Hematopoietic multipotent progenitor cell treated with erythropoietin and hydrocortisone succinate and interleukin-3 and kit ligand, for 8 days (in vitro differentiated cells): ENCODE measurements at places on chromosomes 2 and 18.

GRCh38 chr18:7322817-7323485 is 92.1 kb downstream of the LRRC30 start:
- no peak for DNase-seq

DNA sequence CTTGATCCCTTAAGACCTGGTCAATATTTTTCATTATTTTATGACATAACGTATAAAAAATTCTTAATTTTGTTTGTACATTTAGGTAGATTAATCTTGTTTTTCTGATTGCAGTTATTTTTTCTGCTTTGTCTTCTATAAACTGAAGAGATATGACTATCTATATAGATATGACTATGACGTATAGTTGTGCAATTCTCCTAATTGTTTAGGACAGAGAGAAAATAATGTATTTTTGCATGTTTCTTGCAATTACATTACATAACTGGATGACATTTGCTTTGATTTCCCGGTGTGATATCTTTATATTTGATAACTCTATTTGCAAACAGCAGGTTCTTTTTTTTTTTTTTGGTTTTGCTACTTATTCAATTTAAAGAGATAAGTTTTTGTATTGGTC is 310.2 kb upstream of the REG3G start:
- no peak for DNase-seq

DNA sequence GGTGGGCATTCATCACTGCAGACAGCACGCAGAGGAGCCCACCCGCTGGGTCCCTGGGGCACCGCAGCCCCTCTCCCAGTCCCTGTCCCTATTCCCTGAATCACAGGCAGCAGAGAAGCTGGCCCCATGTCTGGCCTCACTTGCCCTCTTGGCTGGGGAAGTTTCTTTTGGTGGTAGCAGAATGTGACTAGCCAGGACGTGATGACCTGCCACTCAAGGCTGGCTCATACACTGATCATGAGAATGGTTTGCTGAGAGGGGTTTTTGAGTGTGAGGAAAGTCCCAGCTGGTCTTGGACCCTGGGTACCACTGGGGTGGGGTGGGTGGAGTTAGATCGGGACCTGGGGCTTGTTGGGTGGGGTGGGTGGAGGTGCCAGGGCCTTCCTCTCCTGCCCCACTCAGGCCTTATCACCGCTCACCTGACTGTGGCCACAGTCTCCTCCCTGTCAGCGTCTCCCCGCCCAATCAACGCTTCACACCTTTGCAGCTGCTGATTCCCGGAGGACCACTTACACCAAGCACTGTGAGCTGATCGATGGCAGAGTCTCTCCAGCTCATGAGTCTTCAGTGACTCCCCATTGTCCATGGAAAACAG is 28.9 kb upstream of the FOSL2 start:
- peak; percentile 20 for DNase-seq

DNA sequence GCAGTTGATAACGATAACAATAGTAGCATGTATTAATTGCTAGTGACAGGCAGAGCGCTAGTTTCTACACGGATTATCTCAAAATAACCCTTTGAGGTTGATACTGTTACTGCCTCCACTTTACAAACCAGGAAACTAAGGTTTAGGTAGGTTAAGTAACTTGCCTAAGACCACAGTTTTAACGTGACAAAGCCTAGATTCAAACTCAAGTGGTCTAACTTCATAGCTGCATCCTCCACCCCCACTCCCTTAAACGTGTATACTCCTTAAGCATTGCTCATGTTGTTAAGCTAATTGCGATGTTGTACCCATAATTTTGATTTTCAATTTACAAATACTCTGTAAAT is 1.2 kb downstream of the ME2 start:
- peak; percentile 53 for DNase-seq

DNA sequence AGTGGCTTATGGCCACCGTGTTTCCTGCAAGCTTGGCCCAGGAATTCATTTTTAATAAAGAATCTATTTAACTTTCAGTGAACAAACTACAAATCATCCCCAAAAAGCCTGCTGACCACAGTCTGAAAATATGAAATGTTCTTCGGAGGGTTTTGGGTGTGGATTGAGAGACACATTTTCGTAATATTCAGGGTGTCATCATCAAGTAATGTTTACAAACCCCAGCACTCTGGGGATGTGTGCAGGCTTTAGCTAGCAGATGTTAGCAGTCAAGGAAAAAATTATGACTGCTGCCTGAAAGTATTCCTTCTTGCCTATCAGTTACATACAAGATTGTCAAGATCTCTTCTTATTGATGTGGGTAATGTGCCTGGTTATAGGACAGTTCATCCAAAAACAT is 143.9 kb upstream of the FN1 start:
- no peak for DNase-seq

DNA sequence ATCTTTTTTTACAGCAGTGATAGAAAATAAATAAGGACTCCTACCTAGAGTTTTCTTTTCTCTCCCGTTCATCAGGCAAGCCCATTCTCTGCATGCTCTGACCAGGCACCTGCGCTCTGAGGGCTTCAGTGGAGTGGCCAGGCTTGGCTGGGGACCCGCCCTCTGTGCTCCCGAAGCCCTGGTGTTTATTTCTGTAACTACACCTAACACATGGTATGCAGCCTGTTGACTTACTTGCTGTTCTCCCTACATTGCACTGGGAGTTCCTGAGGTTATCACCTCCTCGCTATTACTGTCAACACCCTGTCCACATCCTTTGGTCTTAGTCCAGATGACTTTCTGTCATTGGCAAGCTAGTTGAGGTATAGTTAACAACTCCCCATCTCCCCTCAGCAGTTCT is 317.7 kb downstream of the LPIN1 start:
- no peak for DNase-seq

DNA sequence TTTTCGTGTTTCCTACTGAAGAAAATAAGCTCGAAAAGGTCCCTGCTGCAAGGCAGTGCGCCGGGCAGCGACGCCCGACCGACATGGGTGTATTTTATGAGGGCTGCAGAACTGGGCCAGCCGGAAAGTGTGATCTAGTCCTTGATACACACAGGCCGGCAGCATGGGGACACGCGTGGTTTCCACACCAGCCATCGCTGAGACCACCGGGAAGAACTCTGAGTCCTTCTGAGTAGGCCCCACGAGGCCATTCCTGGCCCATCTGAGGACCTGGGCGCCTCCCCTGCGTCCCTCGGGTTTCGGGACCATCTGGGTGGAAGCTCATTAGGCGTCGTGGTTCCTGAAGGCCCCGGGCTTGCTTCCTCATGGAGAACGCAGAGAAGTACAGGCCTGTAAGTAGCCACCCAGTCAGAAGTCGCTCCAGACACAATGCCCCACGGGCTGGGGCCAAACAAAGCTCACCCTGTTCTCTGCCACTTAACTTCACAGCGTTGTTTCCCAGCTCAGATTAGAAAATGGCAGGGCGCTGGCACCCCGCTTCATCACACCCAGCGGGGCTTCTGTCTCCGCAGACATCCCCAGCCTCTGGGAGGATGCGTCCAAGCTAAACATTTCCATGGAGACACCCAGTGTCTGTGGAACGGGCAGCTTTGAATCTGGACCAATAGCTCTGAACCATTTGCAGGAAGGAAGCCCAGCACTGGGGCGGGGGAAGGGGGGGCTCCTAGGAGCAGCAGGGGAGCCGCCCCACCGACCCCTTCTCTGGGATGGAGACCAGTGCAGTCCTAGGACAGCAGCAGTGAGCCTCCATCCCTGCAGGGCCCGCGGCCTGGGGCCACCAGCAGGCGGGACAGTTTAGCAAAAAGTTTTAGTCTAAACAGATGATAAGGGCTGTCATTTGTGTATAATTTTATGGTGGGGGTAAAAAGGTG is 2.4 kb downstream of the NFATC1 start:
- DNase-seq = no peak

DNA sequence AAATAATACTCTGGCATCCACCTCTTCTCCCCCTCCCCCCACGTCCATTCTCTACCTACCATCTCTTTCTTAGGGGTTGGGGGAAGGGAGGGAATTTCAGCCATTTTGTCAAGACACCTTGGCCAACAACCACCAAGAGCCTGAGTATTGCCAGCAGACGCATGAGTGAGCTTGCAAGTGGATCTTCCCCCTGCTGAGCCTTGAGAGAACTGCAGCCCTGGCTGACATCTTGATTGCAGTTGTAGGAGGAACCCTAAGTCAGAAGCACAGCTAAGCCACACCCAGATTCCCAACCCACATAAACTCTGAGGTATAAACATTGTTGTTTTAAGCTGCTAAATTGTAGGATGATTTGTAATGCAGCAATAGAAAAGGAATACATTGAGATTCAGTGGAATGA is 165.6 kb downstream of the TMEFF2 start:
- DNase-seq = peak; percentile 67

GRCh38 chr2:217568289-217568971 is 434.4 kb downstream of the TNS1 start:
- no peak for DNase-seq

- DNase-seq = peak; percentile 26
These were observed at the start of gene PARD3B for GRCh38 chr2:204544961-204545860. Gene PARD3B, plus strand, starts transcription at chr2:204545475. Its CDS starts 525 bp downstream, at chr2:204546000.

DNA sequence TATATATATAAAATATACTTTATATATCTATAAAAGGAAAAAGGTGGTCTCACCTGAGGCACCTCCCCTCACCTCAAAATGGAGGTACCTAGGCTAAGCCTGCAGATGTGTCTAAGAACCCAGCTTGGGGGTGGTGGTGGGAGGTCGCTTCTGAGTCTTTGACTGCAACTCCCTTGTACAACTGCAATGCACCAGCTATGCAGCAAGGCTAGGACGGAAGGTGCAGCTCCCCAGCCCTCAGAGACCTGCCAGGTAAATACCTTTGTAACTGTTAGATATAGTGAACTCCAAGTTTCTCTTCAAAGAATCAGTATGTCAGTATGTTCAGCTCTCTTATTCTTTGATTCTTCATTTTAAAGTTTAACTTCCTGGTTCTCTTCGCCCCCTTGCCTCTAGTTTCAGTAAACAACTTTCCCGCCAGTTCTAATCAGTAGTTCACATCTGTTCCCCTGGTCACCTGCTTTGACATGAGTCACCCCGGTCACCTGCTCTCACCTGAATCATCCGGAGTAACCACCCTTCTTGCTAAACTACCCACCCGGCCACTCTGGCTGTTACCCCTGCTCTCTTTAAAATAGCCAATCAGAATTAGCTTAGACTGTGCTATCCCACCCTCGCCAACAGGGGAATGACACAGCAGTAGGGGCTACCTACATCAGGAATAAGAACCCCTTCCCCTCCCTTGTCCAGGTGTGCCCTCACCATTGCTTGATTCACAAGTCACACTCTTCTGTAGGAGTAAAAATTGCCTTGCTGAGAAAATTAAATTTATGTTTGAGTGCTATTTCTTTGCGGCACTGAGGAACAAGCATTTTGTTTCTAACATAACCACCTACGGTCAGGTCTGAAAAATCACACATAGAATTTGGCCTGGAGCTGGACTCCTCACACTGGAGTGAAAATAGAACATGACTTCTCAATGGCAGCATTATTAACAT is 24.7 kb upstream of the IMPA2 start:
- no peak for DNase-seq

- DNase-seq = no peak
These were observed 131.5 kb downstream of the MBP start for GRCh38 chr18:77001041-77001440.

DNA sequence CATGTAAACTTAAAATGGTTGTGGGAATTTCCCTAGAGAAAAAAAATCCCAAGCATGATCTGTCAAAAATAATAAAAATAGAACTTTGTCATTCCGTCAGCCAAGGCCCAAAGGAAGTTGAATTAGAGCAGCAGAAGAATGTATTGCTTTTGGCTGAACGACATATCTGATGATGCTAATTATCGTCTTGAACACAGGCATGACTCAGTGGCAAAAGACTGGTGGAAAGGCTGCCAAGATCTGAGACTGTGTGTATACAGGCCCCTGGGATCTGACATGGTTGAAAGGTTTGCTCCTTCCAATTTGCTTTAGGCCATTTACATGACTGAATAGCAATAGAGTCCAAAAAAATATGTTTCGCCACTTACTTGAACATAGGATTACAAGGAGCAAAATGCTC is 1057.1 kb upstream of the CRIM1 start:
- DNase-seq = no peak

DNA sequence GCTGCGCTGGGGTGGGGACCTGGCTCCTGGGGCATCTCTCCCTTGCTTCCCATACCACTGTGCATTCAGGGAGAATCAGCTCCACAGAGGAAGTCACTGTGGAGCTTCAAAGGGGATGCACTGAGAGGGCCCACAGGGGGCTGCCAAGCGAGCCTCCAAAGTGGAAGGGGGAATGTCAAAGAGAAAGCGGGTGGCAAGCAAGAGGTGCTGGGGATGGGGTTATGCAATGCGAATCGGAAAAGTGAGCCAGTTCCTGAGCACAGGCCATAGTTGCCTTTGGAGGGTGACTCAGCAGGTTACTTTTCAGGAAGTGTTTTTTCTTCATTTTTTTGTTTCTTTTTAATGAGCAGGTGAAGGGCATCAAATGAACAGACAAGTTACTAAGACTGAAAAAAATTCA is 17.6 kb downstream of the PMAIP1 start:
- DNase-seq = peak; percentile 41

- DNase-seq = peak; percentile 45
These were observed 76.9 kb upstream of the GCFC2 start for GRCh38 chr2:75787532-75788132.

GRCh38 chr2:160783474-160783873 is 289.9 kb upstream of the RBMS1 start:
- DNase-seq = no peak

GRCh38 chr2:74841641-74842040 is 7.7 kb downstream of the HK2 start:
- no peak for DNase-seq

- no peak for DNase-seq
These were observed 143.3 kb upstream of the ID2 start for GRCh38 chr2:8538531-8538930.

DNA sequence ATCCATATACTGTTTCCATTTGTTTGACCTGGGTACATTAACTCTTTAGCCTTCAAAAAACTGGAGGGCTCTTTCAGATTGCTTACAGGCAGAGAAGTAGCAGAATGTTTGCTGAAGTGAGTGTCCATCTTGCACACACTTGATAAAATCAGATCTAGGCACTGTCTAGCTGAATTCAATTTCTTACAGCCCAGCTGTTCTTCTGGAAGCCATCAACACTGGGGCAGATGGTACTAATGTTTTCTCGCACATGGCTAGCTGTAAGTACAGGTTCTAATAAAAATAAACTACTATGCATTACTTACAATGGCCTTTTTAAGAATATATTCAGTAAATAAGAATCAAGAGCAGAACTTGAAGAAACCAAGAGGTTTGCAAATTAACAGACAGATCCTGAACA is 175.9 kb downstream of the NBAS start:
- no peak for DNase-seq

DNA sequence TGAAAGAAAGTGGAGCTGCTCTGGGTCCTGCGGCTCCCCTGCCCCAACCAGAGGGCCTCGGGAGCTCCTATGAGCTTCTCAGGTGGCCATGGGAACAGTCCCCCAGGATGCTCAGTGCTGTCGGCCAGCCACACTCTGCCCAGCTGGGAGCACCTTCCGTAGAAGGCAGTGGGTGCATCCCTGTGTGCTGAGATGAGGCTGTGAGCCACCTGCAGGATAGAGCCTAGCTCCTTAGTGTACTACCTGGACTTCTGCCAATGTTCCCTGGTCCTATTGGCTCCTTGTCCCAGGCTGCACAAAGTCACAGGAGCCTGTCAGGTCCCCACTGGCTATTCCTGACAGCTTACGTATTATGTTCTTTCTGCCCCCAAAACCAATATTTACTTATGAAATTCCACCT is 16.1 kb downstream of the PRELID3A start:
- DNase-seq = no peak

- no peak for DNase-seq
These were observed 50.6 kb upstream of the EML6 start for GRCh38 chr2:54672590-54673456.
